ENCODE measurements at places on chromosomes 5 and 9.

DNA sequence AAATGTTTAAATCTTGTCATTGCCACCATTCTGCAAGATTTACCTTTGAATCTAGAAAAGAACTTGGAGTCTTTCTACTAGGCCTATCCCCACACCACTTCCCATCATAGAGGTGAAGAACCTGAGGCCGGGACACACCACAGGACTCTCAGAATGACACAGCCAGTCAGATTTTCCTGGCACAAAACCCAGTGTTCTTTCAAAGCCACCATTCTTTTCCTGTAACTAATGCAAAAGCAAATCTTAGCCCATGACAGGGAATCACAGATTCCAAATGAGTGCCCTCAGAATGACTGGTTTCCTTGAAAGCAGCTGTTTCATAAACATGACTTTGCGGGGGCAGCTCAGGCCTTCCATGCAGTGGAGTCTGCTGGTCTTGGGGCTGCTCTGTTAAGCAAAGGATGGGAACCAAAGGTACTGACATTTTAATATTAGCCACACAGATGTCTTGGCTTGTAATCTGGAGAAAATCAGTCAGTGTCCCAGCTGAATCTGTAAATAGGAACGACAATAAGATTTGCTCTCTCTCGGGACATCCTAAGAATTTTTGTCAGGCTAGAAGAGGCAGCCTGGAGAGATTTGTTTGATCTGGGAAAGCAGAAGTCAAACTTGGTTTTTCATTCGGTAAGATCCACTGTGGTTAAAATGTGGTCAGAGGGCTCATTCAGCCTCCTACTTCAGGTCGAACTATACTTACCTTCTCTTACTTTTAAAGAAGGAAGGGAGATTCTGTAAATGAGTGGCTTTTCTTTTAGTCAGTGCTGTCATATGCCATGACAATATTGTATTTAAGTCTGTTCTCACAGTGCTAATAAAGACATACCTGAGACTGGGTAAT lies 115.1 kb downstream of the PALM2AKAP2 start:
- no peak for DNase-seq

- no peak for DNase-seq
Observed at GRCh38 chr9:112817860-112818203, 67.3 kb downstream of the SNX30 start.

- no peak for DNase-seq
Observed at GRCh38 chr5:128667751-128668150, 129.7 kb upstream of the FBN2 start.

DNA sequence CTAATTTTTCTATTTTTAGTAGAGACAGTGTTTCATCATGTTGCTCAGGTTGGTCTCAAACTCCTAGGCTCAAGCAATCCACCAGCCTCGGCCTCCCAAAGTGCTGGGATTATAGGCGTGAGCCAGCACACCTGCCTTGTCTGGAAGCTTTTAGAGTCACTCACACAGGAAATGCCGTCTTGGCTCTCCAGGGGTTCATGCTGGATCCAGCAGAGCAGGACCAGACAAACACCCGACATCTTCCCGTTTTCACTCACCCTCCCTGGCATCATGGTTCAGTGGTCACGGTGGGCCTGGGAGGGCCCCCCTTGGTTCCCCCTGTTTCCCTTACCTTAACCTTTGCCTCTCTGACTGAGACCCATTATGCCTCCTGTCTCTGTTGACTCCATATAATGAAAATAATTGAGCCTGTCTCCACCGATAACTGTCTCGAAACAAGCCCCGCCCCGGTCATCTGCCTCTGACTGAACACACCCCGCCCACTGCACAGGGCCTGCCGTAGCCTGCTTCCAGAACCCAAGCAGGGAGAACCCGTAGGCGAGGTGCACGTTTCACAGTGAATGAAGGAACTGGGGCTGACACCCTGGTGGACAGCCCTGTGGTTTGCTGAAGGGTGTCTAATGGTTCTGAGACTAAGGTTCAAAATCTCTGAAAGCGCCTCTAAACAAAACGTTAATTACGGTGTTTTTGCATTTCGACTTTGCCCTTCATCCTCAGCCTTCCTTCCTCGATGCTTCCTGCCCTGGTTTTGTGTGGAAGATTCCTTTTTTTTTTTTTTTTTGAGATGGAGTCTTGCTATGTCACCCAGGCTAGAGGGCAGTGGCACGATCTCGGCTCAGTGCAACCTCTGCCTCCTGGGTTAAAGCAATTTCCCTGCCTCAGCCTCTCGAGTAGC lies 39.7 kb upstream of the SPRY4 start:
- no peak for DNase-seq

DNA sequence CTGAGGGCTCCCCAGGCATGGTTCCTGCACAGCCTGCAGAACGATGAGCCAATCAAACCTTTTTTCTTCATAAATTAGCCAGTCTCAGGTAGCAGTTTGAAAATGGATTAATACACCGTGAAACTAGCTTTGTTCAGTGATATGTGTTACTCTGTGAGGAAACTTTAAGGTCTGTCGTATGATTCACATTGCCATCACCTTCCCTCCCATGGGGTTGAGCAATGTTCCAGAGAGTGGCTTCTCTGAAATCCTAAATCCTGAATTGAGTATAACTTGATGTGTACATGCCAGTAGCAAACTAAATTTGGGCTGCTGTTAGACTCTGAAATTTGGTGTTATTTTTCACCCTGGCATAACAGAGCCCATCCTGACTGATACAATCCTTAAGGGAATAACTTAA lies 866.4 kb upstream of the C9orf72 start:
- no peak for DNase-seq
